Stimulated activated CD4-positive, alpha-beta T cell treated with anti-CD3 and anti-CD28 coated beads, Interleukin-1b, Interleukin-23, amount 100 ng/mL, for 24 hours (primary cell): ENCODE measurements at places on chromosomes 4 and X.

- no peak for DNase-seq
Measured at GRCh38 chrX:14051416-14051815, 21.7 kb upstream of the GEMIN8 start.

DNA sequence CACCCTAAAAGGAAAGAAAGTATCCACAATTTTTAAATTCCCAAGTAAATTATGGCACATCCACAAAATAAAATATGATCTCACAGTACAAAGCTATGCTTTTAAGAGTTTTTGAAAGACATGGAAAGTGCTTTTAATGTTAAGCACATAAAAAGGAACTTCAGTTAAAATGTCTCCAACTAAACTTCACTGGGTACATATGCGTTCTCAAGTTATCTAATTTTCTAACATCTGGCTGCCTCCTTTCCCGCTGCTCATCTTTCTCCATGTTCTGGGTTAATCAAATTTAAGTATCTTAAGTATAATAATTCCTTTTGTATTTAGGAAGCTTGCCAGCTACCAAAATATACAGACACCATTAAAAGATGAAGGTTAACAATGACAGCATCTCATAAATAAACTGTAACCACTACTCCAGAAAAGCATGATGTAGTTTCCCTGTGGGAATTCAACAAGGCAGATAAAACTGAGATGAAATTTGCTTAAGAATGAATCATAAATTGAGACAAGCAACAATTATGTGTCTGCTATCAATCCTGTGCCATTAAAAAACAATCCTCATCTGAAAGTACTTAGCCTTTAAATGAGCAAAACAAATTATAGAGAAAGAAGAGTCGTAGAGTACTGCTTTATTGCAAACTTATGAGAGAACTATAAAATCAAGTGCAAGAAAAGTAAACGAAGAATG, 25.1 kb downstream of the PRSS12 start:
- no peak for DNase-seq

DNA sequence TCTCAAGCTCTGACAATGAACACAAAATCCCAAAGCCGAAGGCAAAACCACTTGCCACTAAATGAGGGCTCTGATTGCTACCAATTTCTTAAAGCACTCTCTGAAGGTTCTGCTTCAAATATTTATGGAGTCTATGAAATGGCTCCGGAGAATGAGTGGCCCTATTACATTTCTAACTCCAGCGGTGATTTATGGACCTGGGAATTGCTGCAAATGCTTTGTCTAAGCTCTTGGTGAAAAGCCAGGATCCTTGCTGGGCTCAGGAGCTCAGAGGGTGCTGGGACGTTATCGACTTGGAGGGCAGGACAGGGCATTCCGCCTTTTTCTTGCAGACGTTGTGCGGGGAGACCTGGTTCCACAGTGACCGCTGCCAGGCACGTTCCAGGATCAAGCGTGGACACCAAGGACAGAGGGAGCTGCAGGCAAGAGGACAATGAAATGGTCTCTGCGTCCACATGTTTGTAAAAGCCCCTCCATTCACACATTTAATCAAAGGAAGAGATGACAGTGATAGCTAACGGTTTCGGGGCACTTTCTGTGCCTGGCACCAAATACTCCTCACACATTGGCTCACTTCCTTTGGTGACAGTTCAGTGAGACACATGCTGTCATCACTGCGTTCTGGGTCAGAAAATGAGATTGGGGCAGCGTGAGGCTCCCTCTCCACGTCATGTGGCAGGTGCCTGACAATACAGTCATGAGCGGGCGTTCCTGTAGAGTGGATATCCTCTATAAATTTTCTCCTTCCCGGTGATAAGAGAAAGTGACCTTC, 58.8 kb downstream of the C4orf50 start:
- no peak for DNase-seq

DNA sequence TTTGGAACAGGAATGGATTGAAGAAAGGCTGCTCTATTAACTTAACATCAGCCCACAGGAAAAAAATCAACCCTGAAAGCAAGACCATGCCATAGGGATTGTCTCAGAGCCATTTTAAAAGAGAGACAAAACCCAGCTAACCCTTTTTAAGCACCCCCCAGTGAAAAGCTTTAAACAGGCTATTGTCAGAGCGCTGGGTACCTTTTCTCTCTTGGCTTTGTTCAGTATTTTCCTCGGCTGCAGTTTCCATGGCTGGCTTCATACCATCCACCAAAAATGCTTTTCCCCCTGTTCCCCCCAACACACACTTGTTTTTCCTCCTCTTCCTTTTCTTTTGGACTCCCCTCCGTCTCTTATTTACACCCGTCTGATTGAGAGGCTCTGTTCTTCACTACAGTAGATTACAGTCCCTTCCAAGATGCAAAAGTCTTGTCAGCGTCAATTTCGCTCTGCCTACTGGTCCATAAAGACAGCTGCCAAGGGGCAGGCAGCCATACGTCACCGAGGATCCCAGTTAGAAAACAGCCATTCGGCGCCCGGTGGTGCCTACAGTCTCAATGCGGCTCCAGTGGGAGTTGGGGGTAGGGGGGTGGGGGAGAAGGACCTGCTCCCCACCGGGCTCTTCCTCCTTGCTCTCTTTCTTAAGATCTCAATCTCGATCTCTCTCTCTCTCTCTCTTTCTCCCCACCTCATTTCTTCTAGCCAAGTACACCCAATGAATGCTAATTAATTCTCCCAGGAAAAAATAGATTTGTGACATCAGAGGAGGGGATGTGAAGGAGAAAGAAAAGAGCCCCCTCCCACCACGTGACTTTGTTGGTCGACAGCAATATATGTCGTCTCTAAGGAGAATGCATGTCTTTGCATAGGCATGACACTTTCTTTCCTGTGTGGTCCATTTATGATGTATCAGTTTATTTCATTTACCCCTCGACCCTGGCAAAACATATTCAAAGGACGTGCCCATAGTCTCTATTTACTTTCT, at the start of gene GPM6B:
Gene GPM6B (minus strand): TSS at position 451 of the 985 bp plus-strand sequence. CDS start 189 bp downstream, at position 262.
- DNase-seq = no peak

GRCh38 chr4:15656038-15656470, 897 bp upstream of the FBXL5 start:
- no peak for DNase-seq

DNA sequence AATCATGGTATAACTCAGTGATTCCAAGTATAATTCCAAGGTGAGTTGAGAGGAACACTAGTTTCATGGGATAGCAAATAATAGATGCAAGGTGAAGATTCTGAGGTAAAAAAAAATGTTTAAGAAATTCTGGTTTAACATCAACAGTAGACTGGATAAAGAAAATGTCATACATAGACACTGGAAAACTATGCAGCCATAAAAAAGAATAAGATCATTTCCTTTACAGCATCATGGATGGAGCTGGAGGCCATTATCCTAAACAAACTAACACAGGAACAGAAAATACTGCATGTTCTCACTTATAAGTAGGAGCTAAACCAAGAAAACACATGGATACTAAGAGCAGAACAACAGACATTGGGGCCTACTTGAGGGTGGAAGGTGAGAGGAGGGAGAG, 54.6 kb upstream of the LEF1 start:
- DNase-seq = no peak

GRCh38 chrX:23783589-23784469, 856 bp downstream of the SAT1 start:
- no peak for DNase-seq

DNA sequence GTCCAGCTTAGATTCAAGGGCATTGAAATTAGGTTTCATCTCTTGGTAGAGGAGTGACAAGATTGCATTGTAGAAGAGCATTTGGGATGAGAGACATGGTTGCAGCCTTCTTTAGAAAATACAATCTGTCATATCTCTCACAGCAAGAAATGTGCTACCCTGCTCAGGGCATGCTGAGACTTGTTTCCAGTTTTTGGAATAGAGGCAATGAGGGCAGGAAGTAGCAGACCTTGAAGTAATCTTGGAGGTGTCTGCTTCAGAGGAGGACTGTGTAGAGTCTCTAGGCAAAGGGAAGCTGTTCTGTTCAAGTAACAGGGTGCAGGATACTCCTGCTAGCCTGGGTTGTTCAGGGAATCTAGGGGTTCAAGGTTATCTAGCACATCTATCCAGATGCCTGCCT, 116.1 kb upstream of the ZNF827 start:
- no peak for DNase-seq
